Retina (tissue), 1 donor: ENCODE measurements at places on chromosomes 4 and X.

DNA sequence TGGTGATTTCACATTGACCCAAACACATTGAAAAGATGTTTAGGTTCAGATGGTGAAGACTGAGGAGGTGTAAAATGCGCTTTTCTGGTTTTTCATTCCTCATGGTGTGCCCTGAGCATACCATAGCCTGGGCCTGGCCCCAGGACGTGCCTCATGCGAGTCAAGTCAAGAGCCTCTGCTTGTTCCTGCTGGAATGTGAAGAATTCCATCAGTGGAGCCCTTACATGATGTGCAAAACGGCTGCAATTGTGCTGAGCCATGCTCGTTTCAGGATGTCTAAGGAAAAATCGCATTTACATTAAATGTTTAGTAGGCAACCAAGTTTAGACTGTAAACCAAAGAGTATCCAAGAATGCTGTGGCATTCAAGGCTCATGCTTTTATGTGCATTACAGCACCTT, 34.9 kb downstream of the GYG2 start:
- no peak for DNase-seq

DNA sequence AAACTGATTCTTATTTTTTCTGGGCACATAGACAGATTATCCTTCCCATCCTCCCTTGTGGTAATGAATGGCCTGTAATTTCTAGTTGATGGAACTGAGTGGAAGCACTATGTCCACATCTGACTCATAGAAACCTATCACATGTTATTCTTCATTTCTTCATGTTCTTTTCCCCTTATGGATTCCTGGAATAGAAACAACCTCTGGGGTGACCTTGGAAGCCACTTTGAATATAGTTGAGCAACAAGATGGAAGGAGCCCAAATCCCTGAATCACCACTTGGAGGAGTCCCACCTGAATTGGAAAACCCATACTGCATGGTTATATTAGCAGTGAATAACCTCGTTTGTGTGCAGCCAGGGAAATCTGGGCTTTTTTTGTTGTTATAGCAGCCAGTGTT, 137.8 kb downstream of the MID1IP1 start:
- DNase-seq: no peak

GRCh38 chr4:139912445-139912844, 241.5 kb downstream of the MAML3 start:
- no peak for DNase-seq

GRCh38 chr4:1416948-1417260, 10.7 kb upstream of the NKX1-1 start:
- DNase-seq: no peak

DNA sequence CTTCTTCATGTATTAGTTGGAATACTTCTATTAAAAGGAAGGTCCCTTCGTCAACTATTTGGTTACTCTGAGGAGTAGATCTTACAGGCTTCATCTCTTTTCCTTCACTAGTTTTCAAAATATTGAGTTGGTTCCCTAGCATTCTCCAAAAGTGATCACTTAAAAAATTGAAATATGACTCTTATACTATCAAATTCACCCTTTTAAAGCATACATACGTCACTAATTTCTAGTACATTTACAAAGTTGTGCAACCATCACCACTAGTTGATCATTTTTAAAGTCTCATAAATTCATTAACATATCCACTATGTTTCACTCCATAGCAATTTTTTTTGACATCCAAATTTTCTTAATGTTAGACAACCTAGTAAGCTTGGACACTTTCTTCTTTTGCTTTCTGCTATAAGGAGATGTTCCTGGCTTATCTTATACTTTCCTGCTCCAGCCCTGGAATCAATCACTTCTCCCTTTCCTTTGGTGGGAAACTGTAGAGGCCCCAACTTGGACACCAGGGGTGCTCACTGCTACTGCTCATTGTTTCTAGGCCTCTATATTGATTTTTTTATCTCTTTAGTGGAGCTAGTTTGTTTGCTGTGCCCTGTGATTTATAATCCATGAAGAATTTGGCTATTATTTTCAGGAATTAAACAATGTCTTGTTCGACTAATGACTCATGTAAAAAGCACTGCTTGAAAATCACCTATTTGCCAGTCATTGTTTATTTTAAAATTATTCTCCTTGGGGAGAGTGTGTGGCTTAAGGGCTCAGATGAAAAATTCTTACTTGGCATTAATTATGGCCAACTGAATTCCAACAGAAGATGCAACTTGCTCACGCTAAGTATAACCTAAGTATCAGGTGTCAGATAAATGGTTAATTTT, 4.0 kb upstream of the ZFX start:
- peak; percentile 9 for DNase-seq

GRCh38 chrX:1598876-1599790, 7.7 kb downstream of the AKAP17A start:
- DNase-seq: no peak

DNA sequence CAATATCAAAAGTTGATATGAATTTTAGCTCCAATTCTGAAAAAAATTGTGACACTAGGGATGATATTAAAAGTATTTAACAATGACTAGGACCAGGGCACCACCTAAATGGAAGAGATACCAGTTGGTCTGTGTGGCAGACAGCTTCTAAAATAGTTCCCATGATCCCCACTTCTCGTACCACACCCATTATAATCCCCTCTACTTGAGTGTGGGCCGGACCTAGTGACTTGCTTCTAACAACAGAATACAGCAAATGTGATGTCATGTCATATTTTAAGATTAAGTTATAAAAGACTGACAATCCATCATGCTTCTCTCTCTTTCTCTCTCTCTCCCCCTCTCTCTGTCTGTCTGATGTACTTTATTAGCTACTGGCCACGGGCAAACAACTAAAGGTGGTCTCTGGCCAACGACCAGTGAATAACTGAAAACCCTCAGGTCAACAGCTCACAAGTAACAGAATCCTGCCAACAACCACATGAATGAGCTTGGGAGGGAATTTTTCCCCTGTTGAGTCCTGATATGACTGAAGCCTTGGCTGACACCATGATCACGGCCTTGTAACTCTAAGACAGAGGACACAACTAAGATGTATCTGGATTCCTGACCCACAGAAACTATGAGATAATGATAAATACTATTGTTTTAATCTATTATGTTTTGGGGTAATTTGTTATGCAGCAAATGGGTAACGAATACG, 34.4 kb downstream of the FAM13A start:
- DNase-seq: no peak

DNA sequence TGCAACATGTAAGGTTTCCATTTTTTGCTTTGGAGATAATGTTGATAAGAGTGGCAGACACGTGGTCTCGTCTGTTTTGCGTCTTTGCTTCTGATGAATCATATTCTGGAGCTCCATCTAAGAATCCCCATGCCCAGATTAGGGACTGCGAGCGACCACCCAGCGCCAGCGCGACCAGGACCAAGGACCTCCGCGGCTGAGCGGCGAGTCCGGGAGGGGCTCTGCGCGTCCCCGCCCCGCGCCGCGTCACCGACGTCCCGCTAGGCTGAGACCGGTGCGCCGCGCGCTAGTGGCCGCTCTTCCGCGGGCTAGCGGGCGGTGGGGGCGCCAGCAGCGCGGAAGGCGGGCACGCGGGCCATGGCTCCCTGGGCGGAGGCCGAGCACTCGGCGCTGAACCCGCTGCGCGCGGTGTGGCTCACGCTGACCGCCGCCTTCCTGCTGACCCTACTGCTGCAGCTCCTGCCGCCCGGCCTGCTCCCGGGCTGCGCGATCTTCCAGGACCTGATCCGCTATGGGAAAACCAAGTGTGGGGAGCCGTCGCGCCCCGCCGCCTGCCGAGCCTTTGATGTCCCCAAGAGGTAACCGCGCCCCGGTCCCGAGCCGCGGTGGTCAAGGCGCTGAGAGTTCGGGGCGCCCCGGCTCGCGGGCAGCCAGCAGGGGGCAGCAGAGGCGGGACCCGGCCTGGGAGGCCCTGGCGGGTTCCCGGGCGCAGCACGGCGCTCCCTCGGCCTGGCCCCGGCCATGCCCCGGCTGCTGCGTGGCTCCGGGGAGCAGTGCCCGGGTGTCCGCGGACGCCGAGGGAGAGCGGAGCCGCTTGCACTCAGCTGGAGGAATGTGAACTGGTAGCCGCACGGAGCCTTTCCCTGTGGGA, at the start of gene SRD5A3:
TSS of gene SRD5A3 (plus strand) at position 263 of the 871 bp plus-strand sequence. CDS start at position 358, 95 bp downstream.
- peak; percentile 98 for DNase-seq

GRCh38 chr4:96630839-96631238, 790.9 kb downstream of the PDHA2 start:
- DNase-seq: no peak

DNA sequence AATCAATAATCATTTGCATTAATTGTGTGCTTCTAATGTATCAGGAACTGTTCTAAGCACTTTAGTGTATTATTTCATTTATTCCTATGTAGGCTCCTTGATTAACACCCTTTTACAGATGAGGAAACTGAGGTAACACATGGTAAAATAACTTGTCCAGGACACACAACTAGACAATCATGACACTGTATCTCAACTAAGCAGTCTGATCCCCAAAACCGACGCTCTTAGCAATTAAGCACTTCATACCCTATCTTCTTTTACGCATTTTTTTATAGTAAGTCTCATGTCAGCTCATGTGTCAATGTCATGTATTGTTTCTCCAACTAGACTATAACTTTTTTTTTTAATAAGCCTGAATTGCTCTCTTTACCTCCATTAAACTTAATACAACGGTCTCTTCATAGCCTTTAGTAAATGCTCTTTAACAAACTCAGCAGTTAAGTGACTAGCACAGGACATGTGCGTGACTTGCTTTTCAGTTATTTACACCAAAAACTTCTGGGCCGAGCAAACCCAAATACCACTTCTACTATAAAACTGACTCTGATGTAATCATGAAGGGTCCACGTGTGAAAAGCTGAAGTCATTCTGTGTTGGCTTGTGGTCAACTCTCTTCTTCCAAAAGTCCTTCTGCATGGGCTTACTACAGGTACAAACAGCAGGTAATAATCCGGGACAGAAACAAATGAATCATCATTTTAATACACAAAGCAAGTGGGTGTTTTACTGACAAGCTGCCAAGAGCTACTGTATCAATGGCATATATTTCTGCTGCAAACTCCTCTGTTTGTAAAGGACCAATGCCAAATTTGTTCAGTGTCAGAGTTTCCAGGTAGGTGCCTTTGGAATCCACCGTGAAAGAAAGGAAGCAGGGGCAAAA, 7.9 kb upstream of the AMBN start:
- no peak for DNase-seq

GRCh38 chrX:9327747-9328145, 137.1 kb upstream of the TBL1X start:
- no peak for DNase-seq

DNA sequence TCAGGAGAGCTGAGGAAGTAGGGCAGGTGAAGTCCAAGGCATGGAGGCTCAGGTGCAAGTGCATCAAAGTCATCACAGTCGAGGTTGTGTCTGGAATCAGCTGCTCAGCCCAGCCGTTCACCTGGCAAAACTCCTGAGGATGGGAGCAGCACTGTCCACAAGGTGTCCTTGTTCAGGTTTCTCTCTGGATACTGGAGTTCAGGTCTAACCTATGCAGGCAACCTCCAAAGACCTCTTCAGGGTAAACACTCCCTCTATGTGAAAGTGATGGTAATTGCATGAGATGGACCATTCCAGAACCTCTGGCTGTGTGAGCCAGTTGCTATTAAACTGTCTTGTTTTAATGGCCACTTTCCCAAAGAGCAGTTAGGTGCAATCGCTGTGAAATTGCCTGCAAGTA, 120.2 kb upstream of the PSAPL1 start:
- no peak for DNase-seq

DNA sequence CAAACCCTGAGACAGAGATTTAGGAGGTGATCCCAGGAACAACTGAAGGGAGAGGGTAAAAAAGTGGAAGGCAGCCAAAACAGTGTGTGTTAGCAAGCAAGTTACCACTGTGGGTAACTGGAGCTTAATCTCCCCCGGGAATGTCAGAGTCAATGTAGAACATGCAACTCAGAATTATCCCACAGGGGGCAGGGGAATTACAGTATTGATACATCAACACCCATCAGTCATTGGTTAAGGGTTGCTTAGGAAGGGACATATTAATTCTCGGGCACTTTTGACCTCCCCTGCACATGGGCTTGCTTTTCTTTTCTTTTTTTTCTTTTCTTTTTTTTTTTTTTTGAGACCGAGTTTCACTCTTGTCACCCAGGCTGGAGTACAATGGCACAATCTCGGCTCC, 29.3 kb downstream of the CXorf58 start:
- no peak for DNase-seq

- no peak for DNase-seq
These were observed at the start of gene TEX11 for GRCh38 chrX:70908541-70908940. TSS of gene TEX11 (minus strand) at chrX:70908711. CDS start at chrX:70907789, 922 bp downstream.

DNA sequence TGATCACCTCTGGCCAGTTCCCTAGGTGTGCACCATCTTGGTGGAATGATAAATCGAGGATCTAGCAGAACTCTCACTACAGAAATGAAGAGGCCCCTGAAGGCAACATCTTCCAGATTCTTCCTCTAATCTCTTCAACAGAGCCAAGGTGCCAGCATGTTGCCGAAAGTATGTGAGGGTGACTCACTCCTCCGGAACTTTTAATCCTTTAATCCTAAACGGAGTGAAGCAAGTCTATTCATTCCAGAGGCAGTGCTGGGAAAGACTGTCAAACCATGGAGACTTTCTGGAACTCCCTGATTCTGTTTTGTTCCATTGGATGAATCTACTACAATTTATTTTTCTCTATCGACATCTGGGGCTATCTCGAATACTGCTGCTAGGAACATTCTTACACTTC, 68.7 kb downstream of the SUPT20HL2 start:
- no peak for DNase-seq

DNA sequence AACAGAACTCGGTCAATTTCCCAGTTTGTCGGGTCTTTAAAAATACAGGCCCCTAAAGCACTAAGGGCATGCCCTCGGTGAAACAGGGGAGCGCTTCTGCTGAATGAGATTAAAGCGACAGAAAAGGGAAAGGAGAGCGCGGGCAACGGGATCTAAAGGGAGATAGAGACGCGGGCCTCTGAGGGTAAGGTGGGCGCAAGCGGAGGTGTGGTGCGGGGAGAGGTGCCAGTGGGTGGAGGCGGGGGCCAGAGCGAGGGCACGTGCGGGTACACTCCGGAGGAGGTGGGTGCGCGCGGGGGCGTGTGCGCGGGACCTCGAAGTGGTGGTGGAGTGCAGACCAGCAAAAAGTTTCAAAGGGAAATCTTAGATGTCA, 787 bp upstream of the TET2 start:
- DNase-seq: no peak

DNA sequence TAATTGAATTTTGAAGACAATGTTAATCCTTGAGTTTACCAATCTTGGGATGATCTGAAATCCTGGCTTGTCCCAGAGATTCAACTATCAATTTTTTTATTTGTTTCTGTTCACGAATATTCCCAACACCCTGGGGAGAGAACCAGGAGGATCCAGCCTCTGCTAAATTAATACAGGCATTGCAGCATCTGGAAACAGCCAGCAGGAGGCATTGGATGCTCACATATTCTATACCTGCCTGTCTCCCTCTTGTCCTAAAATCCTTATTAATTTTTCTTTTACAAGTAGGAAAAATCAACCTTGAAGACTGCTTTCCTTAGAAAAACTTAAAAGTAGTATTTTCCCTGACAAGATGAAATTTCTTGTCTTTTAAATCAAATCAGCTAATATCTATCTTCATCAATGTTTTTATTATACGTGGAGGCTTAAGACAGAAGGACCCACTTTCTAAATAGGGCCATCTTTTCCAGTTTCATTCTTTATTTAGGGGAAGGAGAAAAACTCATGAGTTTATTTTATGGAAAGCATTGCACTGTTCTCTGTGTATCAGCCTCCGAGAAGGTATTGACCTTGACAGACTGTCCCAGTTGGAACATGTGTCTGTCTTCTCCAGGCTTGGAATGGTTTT, 102.4 kb downstream of the CLNK start:
- peak; percentile 54 for DNase-seq
